Pancreas (tissue), 10 donors: ENCODE measurements at places on chromosomes 2 and 18. TPM values are rescaled to one million over a fixed set of nuclear protein-coding genes. Genes with fewer than 3 reads are reported as not detected.

- DNase-seq = no peak
Measured at GRCh38 chr2:221212105-221212504, 360.0 kb downstream of the EPHA4 start.

DNA sequence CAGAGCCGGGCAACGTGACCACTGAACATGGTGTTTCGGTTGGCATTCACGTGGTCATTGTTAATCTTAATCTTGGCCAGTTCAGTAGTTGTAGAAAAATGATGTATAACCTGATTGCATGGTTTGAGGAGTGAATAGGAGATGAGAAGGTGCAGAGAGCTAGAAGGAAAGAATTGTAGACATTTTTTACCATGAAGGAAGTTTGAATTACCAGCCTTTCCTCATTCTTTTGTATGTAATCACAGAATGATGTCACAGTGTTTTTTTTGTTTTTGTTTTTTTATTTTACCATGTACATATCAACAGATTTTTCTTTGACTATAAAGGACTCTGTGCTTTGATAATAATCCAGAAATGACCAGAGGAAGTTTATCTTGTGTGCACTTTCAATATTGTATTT is 126.3 kb downstream of the LTBP1 start:
- no peak for DNase-seq

GRCh38 chr18:53018791-53019190 is 678.8 kb downstream of the DCC start:
- DNase-seq = no peak

GRCh38 chr2:68253219-68254068 is 1.1 kb upstream of the PPP3R1 start:
- DNase-seq = no peak

GRCh38 chr18:68721681-68722583 is 7.0 kb upstream of the TMX3 start:
- DNase-seq = no peak

DNA sequence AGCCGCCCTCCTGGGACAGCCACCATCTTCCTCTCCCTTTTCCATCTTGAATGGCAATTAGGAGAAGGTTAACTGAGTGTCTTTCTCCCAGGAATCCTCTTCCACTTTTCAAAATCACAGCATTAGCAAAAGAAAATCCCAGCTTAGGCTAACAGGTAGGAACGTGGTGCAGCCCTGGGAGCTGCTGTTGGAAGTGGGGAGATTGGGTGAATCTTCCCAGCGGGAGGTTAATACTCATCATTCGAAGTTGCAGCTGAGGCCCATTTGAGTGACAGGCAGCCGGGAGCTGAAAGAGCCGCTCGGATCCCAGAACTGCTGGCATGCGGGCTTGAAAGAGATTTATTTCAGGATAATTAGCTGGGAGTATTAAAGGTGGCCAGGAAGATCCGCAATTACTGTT is 306.0 kb downstream of the BCL11A start:
- DNase-seq = no peak

GRCh38 chr2:137155356-137156104 is 390.2 kb downstream of the THSD7B start:
- no peak for DNase-seq

GRCh38 chr2:238790126-238790832 is 57.6 kb upstream of the TWIST2 start:
- no peak for DNase-seq

- DNase-seq = no peak
Measured at GRCh38 chr2:168254158-168254935, 7.0 kb upstream of the STK39 start.

- no peak for DNase-seq
Measured at GRCh38 chr2:566379-567313, 110.6 kb downstream of the TMEM18 start.

- no peak for DNase-seq
Measured at GRCh38 chr2:190452433-190452832, 44.3 kb downstream of the MFSD6 start.

DNA sequence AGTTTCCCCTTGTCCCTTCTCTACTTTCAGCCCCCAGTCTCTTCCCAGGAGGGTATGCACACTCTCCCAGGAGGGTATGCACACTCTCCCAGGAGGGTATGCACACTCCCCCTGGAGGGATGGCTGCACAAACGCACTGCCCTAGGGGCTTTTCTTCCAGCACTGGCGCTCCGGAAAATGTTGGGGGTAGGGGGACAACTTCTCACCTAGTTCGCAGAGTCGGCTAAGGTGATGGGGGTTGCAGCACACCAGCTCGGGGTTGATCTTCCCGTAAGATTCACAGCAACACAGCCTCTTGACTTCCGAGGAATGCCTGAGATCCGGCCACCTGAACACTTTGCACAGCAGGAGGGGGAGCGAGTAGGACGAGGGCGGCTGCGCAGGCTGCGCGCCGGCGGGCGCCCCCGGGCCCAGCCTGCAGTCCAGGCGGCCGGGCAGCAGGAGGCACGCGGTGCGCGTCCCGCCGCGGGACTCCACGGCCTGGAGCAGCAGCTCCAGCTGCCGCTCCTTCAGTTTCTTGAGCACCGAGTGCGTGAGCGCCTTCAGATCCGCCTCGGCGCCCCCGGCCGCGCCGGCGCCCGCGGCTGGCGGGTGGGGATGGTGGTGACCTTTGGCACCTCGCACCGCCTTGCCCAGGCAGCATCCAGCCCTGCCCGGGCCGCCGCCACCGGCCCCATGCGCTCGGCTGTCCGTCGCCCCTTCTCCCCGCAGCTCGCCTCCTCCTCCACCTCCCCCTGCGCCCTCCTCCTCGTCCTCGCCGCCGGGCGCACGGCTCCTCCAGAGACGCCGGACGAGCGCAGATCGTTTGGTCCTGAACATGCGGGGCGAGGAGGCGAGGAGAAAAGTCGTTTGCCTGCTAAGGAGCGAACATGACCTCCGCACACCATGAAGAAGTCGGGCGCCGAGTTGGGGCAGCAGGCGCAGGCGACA is 894 bp downstream of the SMAD7 start:
- DNase-seq = peak; percentile 61

DNA sequence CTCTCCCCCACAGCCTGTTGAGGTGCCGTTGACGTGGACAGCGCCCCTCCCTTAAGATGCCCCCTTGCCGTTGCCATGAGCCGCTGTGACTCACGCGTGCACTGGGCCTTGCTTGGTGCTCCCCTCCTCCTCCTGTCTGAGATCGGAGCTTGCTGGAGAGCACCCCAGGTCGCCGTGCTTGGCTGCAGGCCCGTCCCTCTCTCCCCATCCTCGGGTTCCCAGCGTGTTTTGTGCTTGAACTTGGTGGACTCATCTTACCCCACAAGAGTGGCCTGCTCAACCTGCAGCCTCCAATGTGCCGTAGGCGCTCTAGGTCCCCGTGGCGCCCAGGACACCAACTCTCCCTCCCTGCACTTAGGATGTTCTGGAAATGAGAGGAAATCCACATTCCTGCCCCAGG is 39.9 kb downstream of the GBX2 start:
- DNase-seq = no peak

DNA sequence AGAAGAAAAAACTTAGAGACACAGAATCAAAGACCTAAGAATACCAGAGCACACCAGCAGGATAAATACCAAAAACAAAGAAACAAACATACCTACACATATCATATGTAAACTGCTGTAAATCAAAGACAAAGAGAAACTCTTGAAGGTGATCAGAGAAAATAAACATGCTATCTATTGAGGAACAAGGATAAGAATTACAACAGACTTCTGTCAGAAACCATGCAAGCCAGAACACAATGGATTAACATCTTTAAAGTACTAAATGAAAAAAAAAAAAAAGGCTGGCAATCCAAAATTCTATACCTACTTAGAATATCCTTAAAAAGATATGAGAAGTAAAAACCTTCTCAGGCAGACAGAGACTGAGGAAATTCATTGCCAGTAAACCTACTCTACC is 51.6 kb upstream of the MGAT4A start:
- DNase-seq = no peak

DNA sequence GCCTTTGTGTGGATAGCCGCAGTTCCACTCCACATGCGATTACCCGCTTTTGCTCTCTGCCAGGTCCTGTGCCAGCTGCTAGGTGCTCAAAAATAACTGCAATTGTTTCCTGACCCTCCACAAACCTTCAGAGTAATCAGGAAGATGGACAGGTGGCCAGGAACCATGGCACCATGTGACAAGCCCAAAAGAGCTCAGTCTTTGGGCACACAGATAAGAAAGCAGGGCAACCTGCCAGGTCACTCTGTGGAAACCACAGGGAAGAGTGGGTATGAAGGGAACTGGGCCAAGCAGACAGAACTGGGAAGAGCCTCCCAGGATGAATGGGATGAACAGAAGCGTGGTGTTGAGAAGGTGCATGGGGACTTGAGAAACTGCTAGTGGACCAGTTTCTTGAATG is 79.4 kb upstream of the AGAP1 start:
- DNase-seq = peak; percentile 71

GRCh38 chr2:206728277-206729199 is 10.3 kb upstream of the DYTN start:
- no peak for DNase-seq

GRCh38 chr2:33212151-33212550 is 264.3 kb upstream of the RASGRP3 start:
- no peak for DNase-seq

DNA sequence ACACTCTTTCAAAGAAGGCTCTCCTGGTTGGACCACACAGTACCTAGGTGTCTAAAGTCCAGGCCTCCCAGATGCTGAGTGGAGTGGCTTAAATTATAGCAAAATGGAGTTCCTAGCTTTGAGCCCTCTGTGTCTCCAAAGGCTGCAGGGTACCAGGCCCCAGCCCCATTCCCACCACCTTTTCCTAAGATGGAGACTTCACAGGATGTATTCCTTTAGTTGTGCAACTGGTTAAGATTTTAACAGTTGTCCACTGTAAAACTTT is 4.9 kb downstream of the SMAD7 start:
- no peak for DNase-seq

GRCh38 chr2:118348380-118349034 is 260.2 kb downstream of the INSIG2 start:
- no peak for DNase-seq

- DNase-seq = no peak
Measured at GRCh38 chr2:229530434-229530833, 183.9 kb downstream of the DNER start.

The HOXD10 gene
- polyA plus RNA-seq = not detected

The LRRC30 gene
- not detected for polyA plus RNA-seq

The CREG2 gene
- not detected for polyA plus RNA-seq

The C2orf69 gene
- 3.5 TPM for polyA plus RNA-seq

The SCN1A gene
- 0.04 TPM for polyA plus RNA-seq

The SPRED2 gene
- polyA plus RNA-seq = 6.2 TPM
